ENCODE measurements at places on chromosomes 6 and 20.
A peak's percentile ranks its signal among the peaks of the same experiment; 100 is the strongest.

- no peak for DNase-seq
Observed at GRCh38 chr6:43368259-43369160, 937 bp downstream of the ZNF318 start.

GRCh38 chr6:158488065-158488464 lies 71.8 kb upstream of the TMEM181 start:
- no peak for DNase-seq

GRCh38 chr6:134261766-134262165 lies 56.1 kb downstream of the SGK1 start:
- DNase-seq = no peak

DNA sequence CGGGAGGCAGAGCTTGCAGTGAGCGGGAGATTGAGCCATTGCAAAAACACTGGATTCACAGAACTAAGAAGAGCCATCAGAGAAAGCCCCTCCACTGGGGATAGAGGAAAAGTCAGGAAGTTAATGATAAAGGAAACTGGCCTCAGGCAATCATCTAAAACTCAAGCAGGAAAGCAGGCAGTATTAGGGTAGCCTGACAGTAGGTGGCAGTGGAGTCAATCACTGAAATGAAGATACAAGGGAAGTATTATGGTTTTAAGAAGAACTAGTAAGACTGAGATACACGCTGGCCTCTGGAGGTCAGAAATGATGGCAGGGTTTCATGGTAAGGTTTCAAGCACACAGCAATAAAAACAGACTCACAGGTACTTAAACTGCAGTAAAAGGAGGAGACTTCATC lies 578.3 kb downstream of the HACE1 start:
- no peak for DNase-seq

GRCh38 chr6:53347250-53347920 lies 1.4 kb downstream of the ELOVL5 start:
- no peak for DNase-seq

GRCh38 chr6:42978487-42978838 lies 518 bp downstream of the PEX6 start:
- no peak for DNase-seq

DNA sequence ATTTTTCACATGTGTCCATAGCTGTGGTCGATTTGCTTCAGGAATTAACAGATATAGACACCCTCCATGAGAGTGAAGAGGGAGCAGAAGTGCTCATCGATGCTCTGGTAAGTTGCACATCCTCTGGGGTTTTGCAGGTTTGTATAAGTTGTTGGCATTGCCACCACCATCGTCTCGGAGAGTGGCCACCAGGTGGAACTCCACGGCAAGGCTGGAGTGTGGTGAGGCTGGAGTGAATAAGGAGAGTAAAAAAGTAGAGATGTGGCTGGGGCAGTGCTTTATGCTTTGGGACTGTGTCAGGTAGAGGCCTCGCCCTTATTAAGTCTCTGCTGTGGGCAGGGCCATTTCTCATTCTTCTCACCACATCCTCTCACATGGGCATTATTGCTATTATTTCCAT lies 63.7 kb downstream of the CTNNBL1 start:
- no peak for DNase-seq

DNA sequence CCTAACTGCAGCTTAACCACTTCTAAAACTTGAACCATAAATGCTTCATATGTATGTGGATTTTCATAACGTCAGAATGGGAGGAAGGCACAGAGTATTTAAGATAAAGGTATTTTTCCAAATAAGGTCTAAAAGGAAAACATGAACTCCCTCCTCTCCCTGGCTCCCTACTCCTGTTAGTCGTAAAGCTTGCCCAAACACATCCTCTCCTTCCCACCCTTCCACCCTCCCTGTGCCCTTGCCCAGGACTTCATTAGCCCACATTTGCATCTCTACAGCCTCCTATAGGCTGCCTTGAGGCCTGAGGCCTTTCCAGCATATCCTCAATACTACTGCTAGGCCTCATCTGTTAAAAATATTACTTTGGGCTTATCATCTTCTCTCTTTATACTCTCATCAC lies 17.1 kb upstream of the SMIM13 start:
- DNase-seq = no peak

DNA sequence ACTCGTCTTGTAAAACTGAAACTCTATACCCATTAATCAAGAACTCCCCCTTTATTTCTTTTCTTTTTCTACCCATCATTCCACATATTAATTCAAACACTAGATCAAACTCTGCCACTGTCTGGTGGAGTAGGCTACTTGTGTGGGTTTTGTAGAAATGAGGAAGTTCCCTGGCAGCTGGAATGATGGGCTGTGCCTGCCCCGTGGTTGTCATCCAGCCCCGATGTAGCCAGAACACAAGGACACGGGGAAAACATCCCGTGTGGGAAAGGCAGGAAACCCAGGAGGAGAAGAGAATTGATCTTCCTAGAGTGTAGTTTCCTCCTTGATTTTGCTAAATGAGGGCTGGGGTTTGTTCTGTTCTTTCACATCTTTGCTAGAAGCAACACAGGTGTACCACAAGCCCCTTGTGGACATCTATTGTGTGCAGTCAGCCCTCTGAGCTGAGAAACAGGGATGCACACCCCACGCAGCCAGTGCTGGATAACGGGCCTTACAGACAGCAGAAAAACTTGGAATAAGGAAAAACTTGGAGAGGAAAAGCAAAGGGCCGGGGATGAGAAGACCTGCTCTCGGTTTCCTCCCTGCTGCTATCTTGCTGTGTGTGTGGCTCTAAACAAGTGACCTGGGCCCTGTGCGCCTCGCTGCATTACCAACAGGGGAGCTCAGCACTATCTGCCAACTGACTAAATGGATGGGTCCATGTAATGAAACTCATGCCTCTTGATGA lies 88.0 kb downstream of the SCML4 start:
- DNase-seq = no peak

DNA sequence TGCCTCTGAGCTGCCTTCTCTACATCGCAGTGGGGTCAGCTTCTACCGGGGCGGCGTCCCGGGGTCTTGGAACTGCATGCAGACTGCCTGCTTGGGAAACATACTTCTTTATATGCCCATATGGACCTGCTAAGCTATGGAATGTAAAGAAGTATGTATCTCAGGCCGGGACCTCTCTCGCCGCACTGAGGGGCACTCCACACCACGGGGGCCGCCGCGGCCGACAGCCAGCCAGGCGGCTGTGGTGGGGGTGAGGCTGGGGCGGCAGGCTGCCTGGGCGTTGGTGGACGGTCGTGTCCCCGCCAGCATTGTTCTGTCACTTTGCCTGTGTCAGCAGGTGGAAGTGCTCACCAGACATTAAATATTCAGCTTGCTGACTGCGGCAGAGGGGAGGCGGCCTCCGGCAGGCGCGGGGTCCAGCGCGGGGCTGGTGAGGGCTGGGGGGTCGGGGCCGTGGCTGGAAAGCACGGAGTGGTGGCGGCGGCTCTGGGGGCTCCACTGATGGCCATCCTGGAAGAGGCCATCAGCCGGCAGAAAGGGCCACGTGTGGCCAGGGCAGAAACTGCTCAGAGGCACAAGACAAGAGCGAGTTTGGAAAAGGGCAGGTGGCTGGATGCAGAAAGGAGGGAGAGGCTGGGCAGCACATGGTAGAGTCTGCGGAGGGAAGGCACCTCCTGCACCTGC lies 78.6 kb upstream of the GATA5 start:
- no peak for DNase-seq

DNA sequence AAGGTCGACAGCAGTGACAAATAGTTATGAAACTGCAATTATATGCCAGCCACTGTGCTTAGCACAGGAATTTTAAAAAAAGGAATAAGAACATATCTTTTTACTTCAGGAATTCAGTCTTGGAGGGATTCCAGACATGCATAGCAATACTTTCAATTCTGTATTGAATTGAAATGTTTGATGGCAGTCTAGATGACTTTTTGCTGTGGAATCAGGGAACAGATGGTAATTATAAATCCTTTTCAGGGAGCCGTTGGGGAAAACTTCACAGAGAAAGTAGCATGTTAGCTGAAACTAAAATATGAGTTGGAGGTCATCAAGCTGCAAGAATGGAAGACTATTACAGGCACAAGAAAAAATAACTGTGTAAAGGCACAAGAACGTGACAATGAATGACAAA lies 74.8 kb downstream of the IMPG1 start:
- DNase-seq = no peak

DNA sequence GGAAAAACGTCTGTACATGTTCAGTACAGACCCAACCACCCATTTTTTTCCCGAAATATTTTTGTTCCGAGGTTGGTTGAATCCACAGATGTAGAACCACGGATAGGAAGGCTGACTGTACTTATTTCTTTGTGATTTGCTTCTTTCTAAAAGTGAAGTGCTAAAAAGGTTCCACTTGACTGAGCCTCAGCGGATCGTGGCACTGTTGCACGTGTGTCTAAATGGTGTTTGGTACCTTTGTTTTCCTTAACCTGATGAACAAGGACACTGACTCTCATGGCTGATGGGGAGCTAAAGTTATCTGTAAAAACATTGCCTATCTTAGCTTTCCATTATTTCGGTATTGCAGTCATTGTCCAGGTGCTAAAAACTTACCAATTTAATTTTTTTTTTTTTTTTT lies 6.2 kb downstream of the BPHL start:
- no peak for DNase-seq

DNA sequence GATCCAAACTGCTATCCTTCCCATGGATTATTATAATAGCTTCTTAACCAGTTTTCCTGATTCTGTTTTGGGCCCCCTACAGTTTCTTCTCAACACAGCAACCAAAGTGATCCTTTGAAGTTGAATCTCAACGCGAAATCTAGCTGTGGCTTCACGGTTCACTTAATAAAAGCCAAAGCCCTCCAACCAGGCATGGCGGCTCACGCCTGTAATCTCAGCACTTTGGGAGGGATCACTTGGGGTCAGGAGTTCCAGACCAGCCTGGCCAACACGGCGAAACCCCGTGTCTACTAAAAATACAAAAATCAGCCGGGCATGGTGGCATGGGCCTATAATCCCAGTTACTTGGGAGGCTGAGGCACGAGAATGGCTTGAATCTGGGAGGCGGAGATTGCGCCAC lies 3.3 kb downstream of the RMND1 start:
- DNase-seq = no peak

- DNase-seq = no peak
Observed at GRCh38 chr20:19978511-19979210, 38.5 kb upstream of the NAA20 start.

DNA sequence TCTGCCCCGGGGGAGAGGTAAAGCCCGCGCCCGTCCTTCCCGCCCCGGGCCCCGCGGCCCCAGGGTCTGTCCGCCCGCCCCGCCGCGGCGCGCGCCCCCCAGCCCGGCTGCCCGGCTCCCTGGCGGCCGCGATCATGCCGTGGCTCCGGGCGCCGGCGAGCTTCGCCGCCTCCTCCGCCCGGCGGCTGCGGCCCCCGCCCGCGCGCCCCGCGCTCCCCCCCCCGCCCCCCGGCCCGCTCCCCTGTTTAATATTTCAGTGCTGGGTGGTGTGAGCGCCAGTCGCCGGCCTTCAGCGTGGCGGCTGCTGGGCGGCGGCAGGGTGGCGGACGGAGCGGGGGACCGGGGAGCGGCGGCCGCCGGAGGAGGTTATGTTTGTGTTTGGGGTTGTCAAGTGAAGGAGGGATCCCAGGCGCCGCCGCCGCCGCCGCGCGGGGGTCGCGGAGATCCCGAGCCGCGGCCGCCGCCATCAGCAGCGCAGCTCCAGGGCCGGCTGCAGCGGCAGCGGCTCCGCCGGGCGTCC lies at the start of gene HIVEP1:
Gene HIVEP1, plus strand, starts transcription at position 275 of the 520 bp plus-strand sequence. CDS start 3,317 bp downstream, outside the sequence.
- no peak for DNase-seq

DNA sequence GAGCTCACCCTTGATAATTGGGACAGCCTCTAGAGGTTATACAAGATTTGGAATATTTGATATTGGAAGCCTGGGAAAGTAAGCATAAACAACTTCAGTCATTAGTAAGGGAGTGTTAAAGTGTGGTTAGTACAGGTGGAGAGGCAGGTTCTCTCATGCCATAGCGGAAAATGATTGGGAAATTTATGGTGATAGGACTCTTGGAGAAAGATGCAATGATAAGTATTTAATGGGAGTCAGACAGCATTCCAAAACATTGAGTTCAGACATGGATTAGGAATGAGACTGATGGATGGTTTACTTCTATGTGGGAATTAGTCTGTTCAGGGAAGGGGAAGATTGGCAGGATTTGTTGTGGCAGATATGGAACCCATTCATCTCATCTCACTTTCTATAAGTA lies 152.7 kb downstream of the MCHR2 start:
- no peak for DNase-seq

- no peak for DNase-seq
Observed at GRCh38 chr20:44572551-44573500, 9.6 kb upstream of the PKIG start.

GRCh38 chr6:19655744-19656143 lies 181.4 kb upstream of the ID4 start:
- no peak for DNase-seq

DNA sequence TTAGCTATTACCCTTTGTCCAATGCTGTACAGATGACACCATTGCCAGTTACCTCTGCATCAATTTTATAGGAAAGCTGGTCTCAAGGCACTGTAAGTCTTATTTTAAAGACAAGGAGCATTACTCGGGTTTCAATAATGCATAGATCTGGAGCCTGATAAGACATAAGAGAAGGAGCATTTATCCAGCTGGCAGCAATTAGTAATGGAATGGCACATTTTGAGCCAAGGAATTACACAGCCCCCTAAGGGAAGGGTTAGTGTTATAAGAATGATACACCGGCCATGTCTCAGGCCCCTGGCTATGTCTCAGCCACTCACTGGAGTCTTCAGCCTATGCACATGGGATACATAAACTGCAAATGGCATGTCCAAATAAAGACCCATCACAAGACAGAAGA lies 23.1 kb upstream of the TMEM242 start:
- DNase-seq = no peak

- no peak for DNase-seq
Observed at GRCh38 chr20:19973961-19974629, 43.1 kb upstream of the NAA20 start.

- DNase-seq = peak; percentile 50
Observed at GRCh38 chr20:3218307-3218988, 9.2 kb downstream of the ITPA start.

DNA sequence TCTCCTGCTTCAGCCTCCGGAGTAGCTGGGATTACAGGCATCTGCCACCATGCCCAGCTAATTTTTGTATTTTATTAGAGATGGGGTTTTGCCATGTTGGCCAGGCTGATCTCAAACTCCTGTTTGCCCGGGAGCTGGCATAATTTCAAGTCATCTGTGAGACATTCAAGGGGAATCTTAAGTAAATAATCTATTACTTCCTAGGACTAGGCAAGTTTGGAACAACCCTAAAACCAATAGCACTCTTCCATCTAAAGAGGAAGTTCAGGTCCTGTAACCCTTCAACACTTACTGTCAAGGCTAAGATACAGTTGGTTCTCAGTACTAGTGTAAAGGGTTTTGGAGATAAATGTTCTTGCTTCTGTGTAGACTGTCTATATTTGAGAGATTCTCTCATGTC lies 267.8 kb upstream of the IRAK1BP1 start:
- DNase-seq = no peak

DNA sequence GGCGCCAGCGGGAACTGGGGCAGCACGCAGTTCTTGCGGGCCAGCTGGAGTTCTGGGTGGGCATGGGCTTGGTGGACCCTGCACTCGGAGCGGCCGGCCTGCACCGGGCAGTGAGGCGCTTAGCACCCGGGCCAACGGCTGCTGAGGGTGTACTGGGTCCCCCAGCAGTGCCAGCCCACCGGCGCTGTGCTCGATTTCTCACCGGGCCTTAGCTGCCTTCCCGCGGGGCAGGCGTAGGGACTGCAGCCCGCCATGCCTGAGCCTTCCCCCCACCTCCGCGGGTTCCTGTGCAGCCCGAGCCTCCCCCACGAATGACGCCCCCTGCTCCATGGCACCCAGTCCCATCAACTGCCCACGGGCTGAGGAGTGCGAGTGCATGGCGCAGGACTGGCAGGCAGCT lies 168.8 kb downstream of the CD24 start:
- no peak for DNase-seq

GRCh38 chr6:76003686-76004085 lies 68.8 kb downstream of the IMPG1 start:
- no peak for DNase-seq
